Upper lobe of left lung (tissue), 6 donors: ENCODE measurements at places on chromosomes 16 and 17.

GRCh38 chr17:28549236-28550132 lies 2.9 kb downstream of the UNC119 start:
- no peaks in the 10 kb centered on the region for H3K27me3 ChIP-seq
- peaks cover 24% of the 10 kb centered on the region for H3K36me3 ChIP-seq
- peaks cover 20% of the 10 kb centered on the region for H3K4me1 ChIP-seq

DNA sequence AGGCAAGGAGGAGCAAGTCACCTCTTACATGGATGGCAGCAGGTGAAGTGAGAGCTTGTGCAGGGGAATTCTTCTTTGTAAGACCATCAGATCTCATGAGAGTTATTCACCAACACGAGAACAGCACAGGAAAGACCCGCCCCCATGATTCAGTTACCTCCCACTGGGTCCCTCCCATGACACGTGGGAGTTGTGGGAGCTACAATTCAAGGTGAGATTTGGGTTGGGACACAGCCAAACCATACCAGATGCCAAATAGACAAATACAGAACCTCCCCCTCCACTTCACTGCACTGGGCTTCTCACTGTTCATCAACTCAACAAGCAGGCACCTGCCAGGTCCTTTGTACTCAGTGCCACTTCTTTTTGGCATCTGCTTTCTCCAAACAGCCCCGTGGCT lies 100.2 kb downstream of the WSCD1 start:
- H3K27me3 ChIP-seq = no peaks in the 10 kb centered on the region
- H3K36me3 ChIP-seq = no peaks in the 10 kb centered on the region
- no peak overlapping the region for H3K27ac ChIP-seq
- no peak overlapping the region for H3K4me3 ChIP-seq
- no peaks in the 10 kb centered on the region for H3K4me1 ChIP-seq
- DNase-seq = no peak

- H3K27me3 ChIP-seq = no peaks in the 10 kb centered on the region
- H3K36me3 ChIP-seq = no peaks in the 10 kb centered on the region
- peak overlapping the region; percentile 83 for H3K27ac ChIP-seq
- H3K4me1 ChIP-seq = peaks cover 36% of the 10 kb centered on the region
- DNase-seq = peak; percentile 69
Measured at GRCh38 chr17:4858882-4859260, 25.7 kb downstream of the MINK1 start.

GRCh38 chr16:78624366-78624765 lies 524.9 kb downstream of the WWOX start:
- no peaks in the 10 kb centered on the region for H3K4me1 ChIP-seq
- no peaks in the 10 kb centered on the region for H3K27me3 ChIP-seq
- no peak overlapping the region for H3K27ac ChIP-seq
- no peak for DNase-seq

DNA sequence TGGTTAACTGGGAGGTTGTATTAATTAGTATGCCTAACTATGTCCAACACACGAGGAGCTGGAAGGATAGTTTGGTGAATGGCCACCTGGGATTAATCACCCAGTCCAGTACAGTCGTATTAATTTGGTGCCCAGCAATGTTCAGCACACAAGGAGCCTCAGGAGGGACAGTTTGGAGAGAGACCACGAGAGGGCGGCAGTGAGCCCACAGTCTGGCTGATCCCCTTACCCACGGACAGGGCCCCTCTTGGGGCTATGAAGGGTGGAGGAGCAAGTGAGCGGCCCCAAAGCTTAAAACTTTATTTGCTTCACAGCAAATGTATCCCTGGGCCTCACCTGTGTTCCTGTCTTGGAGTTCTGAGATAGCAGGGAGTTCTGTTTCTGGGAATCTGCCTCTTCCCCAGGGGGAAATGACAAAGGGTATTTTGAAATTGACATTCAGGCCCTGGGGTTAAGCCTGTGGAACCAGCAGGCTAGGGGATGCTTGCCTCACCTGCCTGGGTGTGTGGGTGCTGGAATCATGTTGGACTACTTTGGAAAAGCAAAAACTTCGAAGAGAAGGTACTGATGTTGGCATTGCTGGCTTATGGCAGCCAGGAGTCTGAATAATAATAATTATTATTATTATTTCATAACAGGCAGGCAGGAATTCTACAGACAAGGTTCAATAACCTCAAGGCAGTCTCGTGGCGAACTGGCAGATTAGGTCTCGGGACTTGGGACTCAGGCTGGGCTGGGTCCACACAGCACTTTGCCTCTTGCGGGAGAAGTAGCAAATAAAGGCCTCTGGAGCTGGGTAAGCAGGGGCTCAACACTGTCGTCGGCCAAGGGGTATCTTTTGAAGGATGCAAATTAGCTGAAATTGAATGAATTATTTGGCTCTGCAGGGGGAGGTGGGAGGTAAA lies 227.6 kb upstream of the ASIC2 start:
- DNase-seq = no peak
- H3K4me1 ChIP-seq = peaks cover 6% of the 10 kb centered on the region
- no peaks in the 10 kb centered on the region for H3K36me3 ChIP-seq
- no peak overlapping the region for H3K27ac ChIP-seq
- no peaks in the 10 kb centered on the region for H3K27me3 ChIP-seq
- no peak overlapping the region for H3K4me3 ChIP-seq

GRCh38 chr17:11668618-11669017 lies 70.3 kb downstream of the DNAH9 start:
- no peak overlapping the region for H3K4me3 ChIP-seq
- H3K36me3 ChIP-seq = no peaks in the 10 kb centered on the region
- H3K27ac ChIP-seq = no peak overlapping the region
- no peaks in the 10 kb centered on the region for H3K27me3 ChIP-seq
- no peaks in the 10 kb centered on the region for H3K4me1 ChIP-seq
- no peak for DNase-seq

DNA sequence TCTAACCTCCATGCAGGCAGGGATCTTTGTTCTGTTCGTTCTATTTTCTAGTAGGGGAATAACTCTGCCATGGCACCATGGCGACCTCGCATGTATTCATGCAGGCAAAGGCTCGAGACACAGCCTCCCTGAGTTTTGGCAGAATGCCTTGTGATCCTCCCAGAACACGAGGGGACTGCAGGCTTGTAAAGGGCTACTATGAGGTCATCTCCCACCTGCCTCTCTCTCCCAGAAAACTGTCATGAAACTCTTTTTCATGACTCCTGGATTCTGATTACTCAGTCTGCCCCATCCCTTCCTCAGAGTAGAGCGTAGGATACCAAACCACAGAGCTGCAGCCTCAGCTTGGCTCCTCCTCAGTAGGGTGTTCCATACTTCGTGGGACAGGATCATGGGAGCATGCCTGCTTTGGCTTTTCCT lies 64.3 kb downstream of the IGF2BP1 start:
- H3K4me1 ChIP-seq = no peaks in the 10 kb centered on the region
- H3K27me3 ChIP-seq = no peaks in the 10 kb centered on the region
- DNase-seq = no peak
- H3K27ac ChIP-seq = no peak overlapping the region
- no peaks in the 10 kb centered on the region for H3K36me3 ChIP-seq

DNA sequence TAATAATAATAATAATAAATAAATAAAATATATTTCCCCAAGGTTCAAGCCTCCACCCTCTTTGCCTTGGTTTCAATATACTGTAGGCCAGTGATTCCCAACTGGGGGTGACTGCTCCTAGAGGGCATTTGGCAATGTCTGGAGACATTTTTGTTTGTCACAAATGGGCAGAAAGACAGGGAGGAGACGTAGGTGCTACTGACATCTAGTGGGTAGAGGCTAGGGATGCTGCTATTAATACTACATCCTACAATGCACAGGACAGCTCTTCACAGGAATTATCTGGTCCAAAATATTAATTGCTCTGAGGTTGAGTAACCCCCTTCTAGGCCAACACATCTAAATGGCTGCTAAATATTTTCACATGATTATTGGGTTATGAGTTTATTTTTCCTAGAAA lies 12.8 kb upstream of the PRR14 start:
- no peaks in the 10 kb centered on the region for H3K27me3 ChIP-seq
- no peak overlapping the region for H3K4me3 ChIP-seq
- no peak for DNase-seq
- no peak overlapping the region for H3K27ac ChIP-seq
- no peaks in the 10 kb centered on the region for H3K36me3 ChIP-seq

GRCh38 chr17:35011671-35012216 lies 31.4 kb downstream of the LIG3 start:
- H3K4me3 ChIP-seq = no peak overlapping the region
- H3K36me3 ChIP-seq = peaks cover 91% of the 10 kb centered on the region
- no peaks in the 10 kb centered on the region for H3K4me1 ChIP-seq
- DNase-seq = no peak
- H3K27me3 ChIP-seq = no peaks in the 10 kb centered on the region
- H3K27ac ChIP-seq = no peak overlapping the region

GRCh38 chr17:44655983-44656710 lies at the start of gene MEIOC:
TSS of gene MEIOC (plus strand) at chr17:44656468. CDS start at chr17:44656614, 146 bp downstream.
- peaks cover 5% of the 10 kb centered on the region for H3K4me1 ChIP-seq
- H3K27ac ChIP-seq = no peak within 1 kb of the TSS
- H3K27me3 ChIP-seq = peaks cover 13% of the 10 kb centered on the region
- no peaks in the 10 kb centered on the region for H3K36me3 ChIP-seq

GRCh38 chr17:81454473-81454872 lies 58.1 kb downstream of the ACTG1 start:
- peaks cover 23% of the 10 kb centered on the region for H3K36me3 ChIP-seq
- DNase-seq = no peak
- H3K4me3 ChIP-seq = no peak overlapping the region
- no peaks in the 10 kb centered on the region for H3K4me1 ChIP-seq
- H3K27me3 ChIP-seq = no peaks in the 10 kb centered on the region
- H3K27ac ChIP-seq = no peak overlapping the region

- DNase-seq = no peak
- H3K4me1 ChIP-seq = no peaks in the 10 kb centered on the region
- no peak overlapping the region for H3K4me3 ChIP-seq
- no peak overlapping the region for H3K27ac ChIP-seq
- H3K27me3 ChIP-seq = no peaks in the 10 kb centered on the region
Measured at GRCh38 chr16:72649254-72649944, 398.5 kb downstream of the ZFHX3 start.

DNA sequence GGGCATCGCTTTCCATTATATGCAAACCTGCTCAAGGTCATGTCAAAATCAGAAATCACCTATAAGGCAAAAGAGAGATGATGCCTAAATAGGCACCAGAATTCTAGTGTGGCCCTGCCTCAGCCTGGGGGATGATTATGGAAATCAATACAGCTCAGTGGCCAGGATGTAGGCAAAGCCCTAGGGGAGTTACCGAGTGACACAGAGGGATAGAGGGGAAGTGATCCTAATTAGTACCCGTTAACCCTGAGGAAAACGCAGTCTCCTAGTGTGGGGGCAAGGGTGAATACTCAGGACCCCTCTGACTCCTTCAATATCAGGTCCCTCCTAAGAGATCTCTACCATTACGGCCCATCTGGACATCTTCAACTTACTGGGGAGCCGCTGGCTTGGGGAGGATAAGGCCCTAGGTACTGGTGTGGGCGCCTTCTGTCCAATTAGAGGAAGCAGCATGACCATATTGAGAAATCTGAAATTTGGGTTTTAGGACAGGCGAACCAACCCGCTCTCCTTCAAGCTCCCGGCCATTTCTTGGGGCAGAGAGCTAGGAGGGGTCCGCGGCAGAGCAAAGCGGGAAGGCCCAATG lies 725 bp downstream of the NT5C3B start:
- no peaks in the 10 kb centered on the region for H3K27me3 ChIP-seq
- no peak for DNase-seq
- peak overlapping the region; percentile 85 for H3K27ac ChIP-seq
- no peaks in the 10 kb centered on the region for H3K36me3 ChIP-seq
- peak overlapping the region; percentile 94 for H3K4me3 ChIP-seq

DNA sequence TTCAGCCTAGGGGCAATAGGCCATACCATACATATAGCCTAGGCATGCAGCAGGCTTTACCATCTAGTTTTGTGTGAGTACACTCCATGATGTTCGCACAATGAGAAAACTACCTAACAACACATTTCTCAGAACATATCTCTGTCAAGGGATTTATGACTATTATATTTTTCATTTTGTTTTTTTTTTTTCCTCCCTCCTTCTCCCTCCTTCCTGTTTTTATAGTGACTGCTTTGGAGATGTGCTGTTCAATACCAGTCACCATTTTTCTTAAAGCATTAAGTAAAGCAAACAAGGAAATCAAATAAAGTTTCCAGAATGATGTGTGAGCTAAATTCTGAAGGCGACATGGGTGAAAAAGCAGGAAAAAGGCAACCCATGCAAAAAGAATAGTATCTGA lies 194.6 kb downstream of the STX8 start:
- no peak overlapping the region for H3K4me3 ChIP-seq
- no peak overlapping the region for H3K27ac ChIP-seq
- no peaks in the 10 kb centered on the region for H3K27me3 ChIP-seq
- DNase-seq = no peak
- no peaks in the 10 kb centered on the region for H3K4me1 ChIP-seq
- peaks cover 8% of the 10 kb centered on the region for H3K36me3 ChIP-seq

DNA sequence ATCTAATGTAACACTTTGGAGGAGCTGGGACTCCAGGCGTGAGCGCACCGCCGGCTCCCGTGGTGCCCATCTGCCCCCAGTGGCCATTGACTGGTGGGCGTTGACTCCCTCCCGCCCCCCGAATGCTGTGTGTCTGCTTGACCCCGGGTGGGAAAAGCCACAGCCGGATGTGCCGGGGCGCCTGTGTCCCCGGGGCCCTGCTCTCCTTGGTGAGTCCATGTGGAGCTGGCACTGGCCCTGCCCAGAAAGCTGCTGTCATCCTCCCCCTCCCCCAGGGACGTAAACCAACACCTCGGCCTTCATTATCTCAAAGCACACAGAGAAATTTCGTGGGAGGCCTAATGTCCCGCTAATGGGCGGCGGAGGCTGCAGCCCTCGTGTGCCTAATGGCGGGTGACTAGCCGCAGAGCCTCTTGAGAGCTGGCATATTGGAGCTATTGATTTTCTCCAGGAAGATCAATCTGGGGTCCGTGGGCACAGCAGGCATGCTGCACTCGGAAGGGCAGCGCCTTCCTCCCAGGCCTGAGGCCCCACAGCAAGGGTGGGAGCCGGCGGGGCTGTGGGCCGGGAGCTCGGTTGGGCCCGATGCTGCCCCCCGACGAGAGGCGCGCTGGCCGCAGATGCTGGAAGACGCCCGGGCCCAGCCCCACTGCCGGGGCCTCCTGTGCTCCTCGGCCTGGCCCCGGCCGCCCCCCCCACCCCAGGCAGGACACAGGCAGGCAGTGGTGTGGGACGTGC lies 4.0 kb upstream of the PERCC1 start:
- no peaks in the 10 kb centered on the region for H3K4me1 ChIP-seq
- no peak overlapping the region for H3K4me3 ChIP-seq
- no peaks in the 10 kb centered on the region for H3K27me3 ChIP-seq
- DNase-seq = no peak
- H3K36me3 ChIP-seq = no peaks in the 10 kb centered on the region

DNA sequence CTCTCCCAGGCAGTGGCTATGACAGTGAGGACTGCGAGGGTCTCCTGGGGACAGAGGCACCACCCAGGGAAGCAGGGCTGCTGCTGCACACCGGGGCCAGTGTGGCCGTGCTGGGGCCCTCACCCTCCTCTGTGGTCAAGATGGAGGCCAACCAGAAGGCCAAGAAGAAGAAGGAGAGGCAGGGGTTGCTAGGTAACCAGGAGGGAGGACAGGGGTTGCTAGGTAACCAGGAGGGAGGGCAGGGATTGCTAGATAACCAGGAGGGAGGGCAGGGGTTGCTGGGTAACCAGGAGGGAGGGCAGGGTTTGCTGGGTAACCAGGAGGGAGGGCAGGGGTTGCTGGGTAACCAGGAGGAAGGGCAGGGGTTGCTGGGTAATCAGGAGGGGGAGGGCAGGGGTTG lies 55.2 kb downstream of the ACTG1 start:
- no peak overlapping the region for H3K4me3 ChIP-seq
- no peak for DNase-seq
- no peak overlapping the region for H3K27ac ChIP-seq
- H3K4me1 ChIP-seq = peaks cover 3% of the 10 kb centered on the region
- H3K36me3 ChIP-seq = peaks cover 32% of the 10 kb centered on the region
